ENCODE measurements at places on chromosomes 16 and 17.

DNA sequence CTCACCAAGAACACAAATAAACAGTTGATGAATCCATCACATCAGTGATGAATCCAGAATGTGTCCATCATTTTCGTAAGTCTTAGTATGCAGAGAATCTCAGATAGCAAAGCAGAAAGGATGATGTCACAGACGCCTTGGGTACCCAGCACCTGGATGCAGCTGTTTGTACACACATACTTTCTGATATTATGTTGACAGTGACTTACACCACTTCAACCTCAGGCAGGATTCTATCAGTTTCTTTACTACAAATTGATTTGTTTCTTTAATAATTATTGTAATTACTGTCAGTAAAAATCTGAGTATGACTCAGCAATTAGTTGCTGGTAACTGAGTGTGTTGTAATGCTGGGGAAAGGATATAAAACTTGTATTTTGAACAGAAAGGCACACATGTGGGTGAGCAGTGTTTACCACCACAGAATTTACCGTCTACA is 159.8 kb downstream of the RPTOR start:
- DNase-seq = no peak

DNA sequence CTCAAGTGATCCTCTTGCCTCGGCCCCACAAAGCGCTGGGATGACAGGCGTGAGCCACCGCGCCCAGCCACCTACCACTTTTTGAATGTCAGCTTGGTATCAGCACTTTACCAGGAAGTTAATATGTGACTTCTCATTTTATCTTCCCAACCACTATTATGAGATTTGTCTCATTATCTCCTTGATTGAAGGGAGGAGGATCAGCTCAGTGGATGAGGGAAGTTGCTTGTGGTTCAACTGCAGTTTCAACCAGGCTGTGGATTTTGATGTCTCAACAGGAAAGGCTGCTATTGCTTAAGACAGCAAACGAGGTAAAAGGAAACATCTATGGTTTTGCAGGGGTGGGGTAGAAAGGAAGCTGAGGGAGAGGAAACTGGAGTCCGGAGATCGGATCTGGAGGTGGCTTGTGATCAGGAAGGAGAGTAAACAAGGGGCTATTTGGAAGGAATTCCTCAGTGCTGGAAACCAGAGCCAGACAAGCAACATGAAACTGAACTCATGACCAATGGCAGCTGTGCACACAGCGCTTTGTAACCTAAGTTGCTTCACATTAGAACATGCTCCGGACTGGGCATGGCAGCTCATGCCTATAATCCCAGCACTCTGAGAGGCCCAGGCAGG is 180.5 kb downstream of the VPS53 start:
- no peak for DNase-seq

DNA sequence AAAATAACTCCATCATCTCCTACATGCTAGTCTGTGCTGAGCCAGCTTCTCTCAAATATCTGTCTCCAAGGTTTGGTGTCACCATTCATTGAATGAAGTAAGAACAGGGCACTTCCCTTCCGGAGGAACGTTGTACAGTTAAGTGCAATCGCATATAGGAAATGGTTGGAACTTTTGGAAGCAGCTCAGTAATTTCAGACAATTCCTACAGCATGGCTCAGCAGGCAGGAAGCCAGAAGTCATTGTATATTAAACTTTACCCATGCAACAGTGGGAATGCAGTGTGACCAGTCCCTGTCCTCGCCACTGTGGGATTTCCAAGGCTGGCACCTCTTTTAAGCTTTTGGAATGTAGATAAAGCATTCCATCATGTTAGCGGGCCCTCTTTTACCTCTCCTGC is 51.1 kb upstream of the MYH2 start:
- no peak for DNase-seq

DNA sequence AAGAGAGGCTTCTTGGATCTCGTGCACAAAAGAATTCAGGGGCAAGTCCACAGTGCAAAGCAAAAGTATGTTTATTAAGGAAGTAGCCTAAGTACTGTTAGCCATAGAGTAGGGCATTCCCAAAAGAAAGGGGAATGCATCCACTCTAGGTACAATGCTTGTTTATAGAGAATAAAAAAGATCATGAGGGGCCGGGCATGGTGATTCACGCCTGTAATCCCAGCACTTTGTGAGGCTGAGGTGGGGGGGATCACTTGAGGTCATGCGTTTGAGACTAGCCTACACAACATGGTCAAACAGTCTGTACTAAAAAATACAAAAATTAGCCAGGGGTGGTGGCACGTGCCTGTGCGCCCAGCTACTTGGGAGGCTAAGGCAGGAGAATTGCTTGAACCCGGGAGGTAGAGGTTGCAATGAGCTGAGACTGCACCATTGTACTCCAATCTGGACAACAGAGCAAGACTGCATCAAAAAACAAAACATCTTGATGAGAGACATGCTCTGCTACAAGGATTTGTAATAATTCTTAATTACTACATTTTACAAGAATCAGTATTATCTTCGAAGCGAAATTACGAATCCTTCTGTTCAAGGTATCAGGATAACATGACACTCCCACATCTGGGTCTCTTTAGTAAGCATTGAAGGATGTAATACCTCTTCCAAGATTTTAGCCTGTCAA is 191.6 kb downstream of the CPPED1 start:
- DNase-seq = no peak

GRCh38 chr16:54073356-54073755 is 213.2 kb downstream of the IRX3 start:
- DNase-seq = no peak

GRCh38 chr17:7959503-7960253 is 27.7 kb downstream of the CNTROB start:
- DNase-seq = no peak

DNA sequence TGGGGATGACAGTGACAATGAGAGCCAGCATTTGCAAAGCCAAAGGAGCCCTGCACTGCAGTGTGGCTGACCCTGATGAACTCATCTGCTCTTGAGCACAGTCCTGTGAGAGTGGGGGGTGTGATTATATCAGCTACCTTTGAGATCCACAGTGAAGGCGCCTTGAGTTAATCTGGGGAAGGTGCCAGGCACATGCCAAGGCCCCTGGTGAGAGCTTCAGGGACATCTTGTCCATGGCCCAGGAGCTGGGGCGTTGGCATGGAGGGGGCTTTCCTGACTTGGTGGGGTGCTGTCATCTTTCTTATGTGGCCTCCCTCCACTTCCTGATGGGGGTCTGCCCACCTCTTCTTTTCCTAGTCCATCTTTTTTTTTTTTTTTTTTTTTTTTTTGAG is 86.5 kb downstream of the SNX29 start:
- no peak for DNase-seq
